ENCODE measurements at places on chromosomes 6 and 20.

GRCh38 chr6:110185879-110186278 is 5.7 kb downstream of the CDC40 start:
- no peak for DNase-seq

GRCh38 chr6:151698931-151699700 is 108.4 kb upstream of the ESR1 start:
- no peak for DNase-seq

- no peak for DNase-seq
Observed at GRCh38 chr6:155543166-155543847, 87.7 kb upstream of the NOX3 start.

DNA sequence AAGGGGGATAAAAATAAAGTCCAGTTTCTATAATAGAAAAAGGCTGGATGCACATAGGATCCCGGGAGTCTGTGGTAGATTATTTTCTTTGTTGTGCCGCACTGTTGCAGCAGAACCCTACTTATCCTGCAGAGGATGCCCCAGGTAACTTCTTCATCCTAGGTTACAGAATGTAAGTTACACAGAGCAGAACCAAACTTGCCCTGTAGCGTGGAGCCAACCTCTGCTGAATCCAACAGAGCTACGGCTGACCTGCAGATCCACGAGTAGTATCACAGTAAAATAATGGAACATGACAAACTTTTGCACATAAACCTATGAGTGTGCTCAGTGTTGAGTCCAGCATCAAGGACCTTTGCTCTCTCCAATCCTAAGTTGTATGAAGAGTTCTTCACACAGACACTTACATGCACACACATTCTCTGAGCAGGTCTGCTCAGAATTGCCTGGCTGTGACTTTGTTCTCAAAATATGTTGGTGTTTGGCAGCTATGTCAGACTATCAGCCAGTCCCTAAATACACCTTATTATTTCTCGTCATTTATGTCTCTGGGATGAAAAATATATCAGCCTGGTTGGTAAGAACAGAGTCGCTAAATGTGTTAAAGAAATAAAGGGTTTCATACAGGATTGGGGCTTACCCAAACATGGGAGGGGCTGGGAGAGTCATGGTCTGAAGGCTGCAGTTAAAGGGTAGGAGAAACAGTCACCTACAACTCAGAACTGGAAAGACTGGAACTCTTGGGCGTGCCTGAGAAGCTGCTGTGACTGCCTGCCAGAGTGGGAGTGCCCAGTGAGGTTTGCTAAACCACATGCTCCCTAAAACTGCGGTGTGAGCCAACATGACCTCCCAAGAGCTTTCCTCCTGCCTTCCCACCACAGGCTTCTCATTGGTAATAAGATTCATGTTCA is 165.1 kb upstream of the SLC24A3 start:
- DNase-seq: no peak

DNA sequence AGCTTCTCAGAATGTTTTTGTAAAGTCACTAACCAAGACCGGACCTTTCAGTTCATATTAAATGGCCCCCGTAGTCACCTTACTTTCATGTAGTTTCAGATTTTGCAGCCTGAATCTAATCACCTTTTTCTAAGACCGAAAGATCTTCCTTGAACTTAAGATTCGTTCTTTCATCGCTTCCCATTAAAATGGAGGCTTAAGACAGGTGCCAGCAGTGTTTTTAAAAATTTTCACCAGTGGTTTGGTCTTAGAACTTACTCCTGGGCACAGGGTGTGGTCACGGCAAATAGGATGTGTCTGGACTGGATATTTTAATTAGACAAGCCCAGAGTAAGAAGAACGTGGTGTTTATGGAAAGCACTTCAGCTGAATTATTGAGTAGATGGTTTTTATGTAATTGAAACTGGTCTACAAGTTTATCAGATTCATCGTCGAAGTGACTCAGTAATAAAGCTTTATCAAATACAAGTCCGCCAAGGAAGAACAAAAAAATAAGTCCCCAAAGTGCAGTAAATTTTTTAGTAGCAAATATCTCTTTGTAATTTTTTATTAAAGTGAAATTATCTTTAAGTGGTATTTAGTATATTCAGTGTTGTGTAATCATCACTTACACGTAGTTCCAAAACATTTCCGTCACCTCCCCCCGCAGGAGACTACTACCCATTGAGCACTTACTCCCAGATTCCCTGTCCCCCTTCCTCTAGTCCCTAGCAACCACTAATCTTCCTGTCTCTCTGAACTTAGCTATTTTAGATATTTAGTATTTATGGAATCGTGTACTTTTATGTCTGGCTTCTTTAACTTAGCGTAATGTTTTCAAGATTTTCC is 868 bp downstream of the SRSF3 start:
- DNase-seq: no peak

DNA sequence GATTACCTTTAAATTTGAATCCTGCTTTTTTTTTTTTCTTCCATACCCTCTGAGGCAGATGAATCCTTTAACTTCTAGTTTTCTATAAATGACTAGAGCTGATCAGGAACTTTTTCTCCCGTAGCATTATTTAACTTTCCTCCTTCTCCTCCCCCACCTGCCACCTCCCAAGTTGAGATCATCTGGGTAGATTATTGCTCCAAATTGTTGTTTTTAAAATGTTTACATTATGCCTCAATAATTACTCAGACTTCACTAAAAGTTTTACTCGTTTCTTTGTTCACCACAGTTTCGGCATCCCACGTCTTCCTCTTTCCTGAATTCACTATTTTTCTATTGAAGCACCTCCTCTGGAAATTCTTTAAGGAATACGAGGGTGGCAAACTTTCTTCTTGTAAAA is 16.6 kb upstream of the SCUBE3 start:
- DNase-seq: no peak

GRCh38 chr6:68718385-68719073 is 83.4 kb downstream of the ADGRB3 start:
- DNase-seq: no peak

- no peak for DNase-seq
Observed at GRCh38 chr20:23235173-23236027, 115.2 kb upstream of the NXT1 start.

GRCh38 chr20:6764619-6765018 is 2.9 kb upstream of the BMP2 start:
- DNase-seq: no peak

GRCh38 chr6:147486683-147487082 is 21.8 kb upstream of the SAMD5 start:
- DNase-seq: no peak

DNA sequence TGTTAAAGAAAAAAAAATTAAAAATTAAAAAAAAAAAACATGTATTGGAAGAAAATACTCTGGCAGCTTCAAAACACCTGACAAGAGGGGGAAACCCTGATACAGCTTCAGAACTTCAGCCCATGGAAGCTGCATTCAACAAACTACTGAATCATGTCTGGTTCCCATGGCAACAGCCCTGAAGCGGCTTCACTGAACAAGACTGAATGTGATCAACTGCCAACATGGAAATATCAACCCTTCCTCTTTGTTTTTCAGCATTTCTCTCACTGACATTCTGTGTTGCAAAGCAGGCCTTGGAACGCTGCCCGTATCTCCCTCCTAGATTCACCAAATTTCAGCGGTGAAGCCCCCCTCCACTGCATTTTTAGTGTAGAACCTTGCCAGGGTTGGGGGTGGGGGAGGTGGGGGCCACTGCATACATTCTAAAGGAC is 91.3 kb upstream of the SHLD1 start:
- DNase-seq: no peak

GRCh38 chr6:84455511-84456029 is 228.1 kb upstream of the CEP162 start:
- no peak for DNase-seq

- no peak for DNase-seq
Observed at GRCh38 chr6:89910902-89911240, 16.6 kb downstream of the GJA10 start.

- DNase-seq: no peak
Observed at GRCh38 chr20:33896509-33896908, 85.4 kb downstream of the CHMP4B start.

DNA sequence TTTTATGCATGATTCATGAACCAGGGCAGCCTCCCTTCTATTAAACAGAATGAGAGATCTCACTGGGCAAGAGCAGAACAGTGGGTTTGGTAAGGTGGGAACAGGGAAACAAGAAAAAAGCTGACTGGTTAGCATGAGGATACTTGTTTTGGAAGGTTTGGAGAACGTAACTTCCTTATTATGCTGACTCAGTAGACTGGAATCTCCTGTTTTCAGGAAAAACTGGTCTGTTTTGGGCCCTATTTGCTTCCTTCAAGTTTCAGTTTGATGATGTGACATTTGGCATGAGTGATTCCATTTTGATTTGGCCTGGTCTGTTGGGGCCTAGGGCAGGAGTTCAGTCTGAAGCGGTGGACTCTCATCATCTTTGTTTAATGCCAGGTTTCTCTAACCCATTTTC is 172.0 kb downstream of the MYLK4 start:
- no peak for DNase-seq

DNA sequence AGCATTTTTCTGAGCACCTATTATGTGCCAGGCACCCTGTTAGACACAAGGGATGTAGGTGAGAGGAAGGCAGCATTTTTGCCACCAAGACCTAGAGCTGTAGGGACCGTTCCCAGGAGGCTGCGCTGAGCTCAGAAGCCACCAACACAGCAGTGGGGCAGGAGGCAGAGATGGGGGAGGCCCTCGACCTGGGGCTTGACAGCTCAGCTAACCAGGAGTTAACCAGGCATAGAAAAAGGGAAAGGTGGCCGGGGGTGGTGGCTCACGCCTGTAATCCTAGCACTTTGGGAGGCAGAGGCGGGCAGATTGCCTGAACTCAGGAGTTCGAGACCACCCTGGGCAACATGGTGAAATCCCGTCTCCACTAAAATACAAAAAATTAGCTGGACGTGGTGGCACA is 29.5 kb downstream of the KIF25 start:
- DNase-seq: no peak

- no peak for DNase-seq
Observed at GRCh38 chr6:52735071-52735470, 28.2 kb downstream of the GSTA2 start.

GRCh38 chr20:42309050-42309449 is 690.9 kb upstream of the CHD6 start:
- no peak for DNase-seq

DNA sequence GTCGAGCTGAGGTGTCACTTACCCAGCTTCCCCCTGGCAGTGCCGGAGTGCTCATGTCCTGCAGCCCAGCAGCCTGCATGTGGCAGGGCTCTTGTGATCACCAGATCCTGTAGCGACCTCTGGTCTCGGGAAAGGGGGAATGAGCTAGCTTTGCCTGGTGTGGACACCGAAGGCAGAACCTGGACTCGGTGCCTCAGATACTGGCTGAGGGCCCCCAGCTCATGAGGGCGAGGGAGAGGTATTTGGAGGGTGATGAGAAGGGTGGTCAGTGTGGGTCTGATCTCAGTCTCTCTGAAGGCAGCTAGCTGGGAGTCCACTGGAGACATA is 26.3 kb downstream of the SUN5 start:
- DNase-seq: no peak

DNA sequence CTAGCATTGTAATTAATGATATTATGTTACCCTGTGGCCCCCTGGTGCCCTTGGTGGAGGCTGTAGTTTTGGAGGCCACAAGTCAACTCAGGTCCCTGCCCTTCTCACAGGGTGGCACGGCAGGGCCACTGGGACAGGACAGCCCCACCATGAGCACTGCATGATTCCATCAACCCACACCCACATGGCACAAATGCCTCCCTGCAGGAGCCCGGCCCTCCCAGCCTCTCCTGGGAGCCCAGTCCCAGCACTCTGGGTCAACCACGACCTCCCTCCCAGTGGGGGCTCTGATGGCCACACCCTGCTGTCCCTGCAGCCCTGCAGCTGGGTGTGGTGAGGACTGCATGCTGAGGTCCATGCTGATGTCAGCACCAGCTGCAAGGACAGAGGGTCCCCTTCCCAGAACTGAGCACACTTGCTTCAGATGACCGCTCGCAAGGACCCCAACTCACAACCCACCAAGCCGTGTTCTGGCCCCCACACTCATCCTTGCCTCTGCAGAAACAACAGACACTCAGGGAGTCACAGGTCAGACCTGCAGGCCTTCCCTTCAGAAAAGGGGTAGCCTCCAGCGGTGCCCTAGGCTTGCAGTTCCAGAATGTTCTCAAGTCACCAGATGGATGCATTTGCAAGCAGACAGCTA is 15.7 kb upstream of the CST7 start:
- no peak for DNase-seq

DNA sequence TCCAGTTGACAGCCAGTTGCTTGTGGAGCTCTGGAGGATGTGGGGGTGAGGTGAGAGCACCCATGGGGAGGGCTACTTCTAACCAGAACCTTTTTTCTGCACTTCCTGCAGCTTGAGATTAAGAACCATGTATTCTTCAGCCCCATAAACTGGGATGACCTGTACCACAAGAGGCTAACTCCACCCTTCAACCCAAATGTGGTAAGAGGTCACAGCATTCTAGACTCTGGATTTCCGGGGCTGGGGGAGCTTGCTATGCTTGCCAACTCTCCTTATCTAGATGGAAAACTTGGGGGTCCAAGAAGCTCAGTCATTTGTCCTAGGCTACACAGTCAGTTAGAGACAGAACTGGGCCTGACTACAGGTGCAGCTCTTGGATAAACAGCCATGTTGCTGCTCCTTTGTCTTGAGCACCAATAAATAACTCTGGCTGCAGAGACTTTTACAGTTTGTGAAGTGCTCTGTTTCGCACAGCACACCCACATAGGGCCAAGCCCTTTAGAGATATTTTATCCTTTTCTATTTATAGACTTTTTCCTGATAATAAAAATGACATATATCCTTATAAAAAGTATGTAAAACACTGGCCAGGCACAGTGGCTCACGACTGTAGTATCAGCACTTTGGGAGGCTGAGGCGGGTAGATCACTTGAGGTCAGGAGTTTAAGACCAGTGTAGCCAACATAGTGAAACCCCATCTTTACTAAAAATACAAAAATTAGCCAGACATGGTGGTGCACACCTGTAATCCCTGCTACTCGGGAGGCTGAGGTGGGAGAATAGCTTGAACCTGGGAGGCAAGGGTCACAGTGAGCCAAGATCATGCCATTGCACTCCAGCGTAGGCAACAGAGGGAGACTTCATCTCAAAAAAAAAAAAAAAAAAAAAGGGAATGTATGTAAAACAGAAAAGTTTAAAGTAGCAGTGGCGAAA is 10.6 kb upstream of the IFT52 start:
- no peak for DNase-seq

- no peak for DNase-seq
Observed at GRCh38 chr6:147055821-147056392, 148.3 kb upstream of the STXBP5 start.

- no peak for DNase-seq
Observed at GRCh38 chr20:7939663-7940062, 595 bp downstream of the HAO1 start.

DNA sequence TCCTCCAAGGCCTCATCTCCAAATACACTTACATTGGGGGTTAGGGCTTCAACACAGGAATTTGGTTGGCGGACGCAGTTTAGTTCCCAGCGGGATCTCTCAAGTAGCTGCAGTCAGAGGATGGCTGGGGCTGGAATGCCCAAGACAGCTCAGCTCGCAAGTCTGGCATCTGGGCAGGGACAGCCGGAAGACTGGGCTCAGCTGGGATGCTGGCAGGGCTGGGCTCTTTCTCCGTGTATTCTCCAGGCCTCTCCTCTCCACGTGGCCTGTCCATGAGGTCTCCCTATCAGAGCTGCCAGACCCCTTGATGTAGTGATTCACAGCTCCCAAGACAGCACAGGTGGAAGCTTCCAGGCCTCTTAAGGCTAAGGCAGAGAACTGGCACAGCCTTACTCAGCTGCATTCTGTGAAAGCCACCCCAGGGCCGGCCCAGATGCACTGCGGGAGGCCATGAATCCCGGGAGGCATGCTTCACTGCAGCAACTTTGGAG is 5.0 kb downstream of the FGD2 start:
- no peak for DNase-seq

All from stimulated activated CD8-positive, alpha-beta memory T cell treated with anti-CD3 and anti-CD28 coated beads, Interleukin-2, amount 100 ng/mL, for 1 hour (primary cell).